CD4-positive, alpha-beta memory T cell (primary cell): ENCODE measurements at places on chromosomes 3 and 15.

DNA sequence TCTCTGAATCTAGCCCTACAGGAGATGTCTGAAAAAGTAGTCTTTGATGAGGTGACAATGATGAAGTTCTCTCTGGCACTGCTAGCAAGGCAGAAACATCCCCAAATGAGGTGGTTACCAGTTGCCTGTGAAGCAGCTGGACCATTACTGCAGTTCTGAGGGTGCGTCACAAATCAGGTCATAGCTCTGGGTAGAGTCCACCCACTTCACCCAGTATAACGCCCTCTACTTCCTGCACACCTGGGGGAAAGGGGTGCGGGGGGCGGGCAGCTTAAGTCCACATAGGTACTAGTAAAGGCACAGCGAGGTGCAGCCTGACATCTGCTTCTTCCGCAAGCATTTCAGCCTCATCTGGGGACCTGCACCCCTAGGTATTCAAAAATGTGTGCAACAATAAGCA is 13.4 kb upstream of the SATB1 start:
- peaks cover 89% of the 10 kb centered on the region for H3K4me1 ChIP-seq
- peak overlapping the region; percentile 39 for H3K4me3 ChIP-seq
- no peaks in the 10 kb centered on the region for H3K27me3 ChIP-seq

DNA sequence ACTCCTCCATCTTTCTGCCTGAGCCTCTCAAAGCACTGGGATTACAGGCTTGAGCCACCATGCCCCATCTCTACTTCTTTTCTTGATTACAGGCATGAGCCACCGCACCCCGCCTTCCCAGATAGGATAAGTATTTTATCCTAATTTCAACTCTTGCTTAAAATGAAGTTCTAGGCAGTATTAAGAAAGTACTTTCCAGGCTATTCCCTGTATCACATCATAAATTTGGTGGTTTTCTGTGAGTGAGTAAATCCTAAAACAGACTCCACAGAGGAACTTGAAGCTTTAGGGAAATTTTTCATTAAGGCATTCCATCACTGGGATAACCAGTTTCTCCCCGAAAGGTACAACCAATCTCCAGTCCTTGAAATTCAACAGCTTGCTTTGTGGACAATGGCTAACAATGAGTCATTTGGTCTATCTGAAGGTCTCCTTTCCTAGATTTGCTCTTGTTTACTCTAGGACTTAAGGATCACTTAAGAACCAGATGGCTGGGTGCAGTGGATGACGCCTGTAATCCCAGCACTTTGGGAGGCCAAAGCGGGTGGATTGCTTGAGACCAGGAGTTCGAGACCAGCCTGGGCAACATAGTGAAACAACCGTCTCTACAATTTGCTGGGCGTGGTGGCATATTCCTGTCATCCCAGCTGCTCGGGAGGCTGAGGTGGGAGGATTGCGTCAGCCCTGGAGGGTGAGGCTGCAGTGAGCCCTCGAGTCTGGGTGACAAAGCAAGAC is 49.7 kb upstream of the SKIL start:
- no peak for DNase-seq
- no peaks in the 10 kb centered on the region for H3K27me3 ChIP-seq
- H3K4me1 ChIP-seq = no peaks in the 10 kb centered on the region
- no peaks in the 10 kb centered on the region for H3K36me3 ChIP-seq
- no peak overlapping the region for H3K27ac ChIP-seq

- H3K27ac ChIP-seq = no peak overlapping the region
- DNase-seq = no peak
- no peaks in the 10 kb centered on the region for H3K4me1 ChIP-seq
These were observed 16.4 kb downstream of the CHST13 start for GRCh38 chr3:126540342-126540849.

GRCh38 chr3:195270817-195271409 is at the start of gene XXYLT1:
Gene XXYLT1, minus strand, starts transcription at chr3:195271159. Its CDS starts 101 bp downstream, at chr3:195271058.
- H3K4me1 ChIP-seq = peaks cover 25% of the 10 kb centered on the region
- DNase-seq = peak; percentile 89
- peak within 1 kb of the TSS; percentile 82 for H3K4me3 ChIP-seq

GRCh38 chr3:115092220-115092791 is 54.8 kb downstream of the ZBTB20 start:
- H3K27me3 ChIP-seq = no peaks in the 10 kb centered on the region
- H3K4me3 ChIP-seq = no peak overlapping the region
- no peak overlapping the region for H3K27ac ChIP-seq
- DNase-seq = peak; percentile 56
- H3K36me3 ChIP-seq = no peaks in the 10 kb centered on the region

- no peak for DNase-seq
- no peak overlapping the region for H3K27ac ChIP-seq
- no peaks in the 10 kb centered on the region for H3K36me3 ChIP-seq
- no peaks in the 10 kb centered on the region for H3K27me3 ChIP-seq
These were observed 166.0 kb upstream of the EIF1B start for GRCh38 chr3:40143283-40144090.

- no peaks in the 10 kb centered on the region for H3K36me3 ChIP-seq
- no peak overlapping the region for H3K27ac ChIP-seq
- no peak overlapping the region for H3K4me3 ChIP-seq
- H3K4me1 ChIP-seq = no peaks in the 10 kb centered on the region
- DNase-seq = no peak
These were observed 349.6 kb upstream of the KCNMB2 start for GRCh38 chr3:178186666-178187065.

- no peak overlapping the region for H3K4me3 ChIP-seq
- H3K4me1 ChIP-seq = peaks cover 33% of the 10 kb centered on the region
- no peak overlapping the region for H3K27ac ChIP-seq
- DNase-seq = no peak
These were observed 14.7 kb downstream of the VIPR1 start for GRCh38 chr3:42517117-42517516.

GRCh38 chr3:154119951-154120350 is 1.2 kb upstream of the ARHGEF26 start:
- DNase-seq = no peak
- H3K27ac ChIP-seq = no peak overlapping the region
- no peak overlapping the region for H3K4me3 ChIP-seq
- H3K27me3 ChIP-seq = peaks cover 10% of the 10 kb centered on the region

DNA sequence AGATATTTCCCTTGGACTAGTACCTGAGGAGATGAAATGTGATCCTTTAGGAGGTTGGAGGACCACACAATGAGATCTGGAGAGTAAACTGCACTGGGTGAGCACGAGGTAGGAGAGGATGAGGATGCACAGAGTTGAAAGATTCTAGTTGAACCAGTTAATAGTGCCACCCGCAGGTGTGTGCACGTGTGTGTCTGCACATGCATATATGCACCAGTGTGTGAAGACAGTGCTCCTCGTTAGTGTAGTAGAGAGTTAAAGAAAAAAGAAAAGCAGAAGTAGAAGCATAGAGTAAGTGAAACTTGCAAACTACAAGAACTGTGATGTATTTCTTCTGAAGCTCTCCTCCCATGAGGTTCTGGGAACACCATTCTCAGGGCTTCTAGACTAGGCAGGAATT is 8.4 kb downstream of the MED12L start:
- no peak overlapping the region for H3K27ac ChIP-seq
- H3K27me3 ChIP-seq = no peaks in the 10 kb centered on the region
- no peaks in the 10 kb centered on the region for H3K4me1 ChIP-seq

GRCh38 chr3:127182848-127183714 is 9.8 kb upstream of the PRR23E start:
- H3K27me3 ChIP-seq = no peaks in the 10 kb centered on the region
- H3K4me1 ChIP-seq = no peaks in the 10 kb centered on the region
- DNase-seq = no peak
- H3K36me3 ChIP-seq = no peaks in the 10 kb centered on the region

- H3K27ac ChIP-seq = peak overlapping the region; percentile 60
- peak; percentile 35 for DNase-seq
- H3K27me3 ChIP-seq = no peaks in the 10 kb centered on the region
These were observed 639 bp downstream of the MKRN3 start for GRCh38 chr15:23566071-23566554.

GRCh38 chr3:31960793-31961431 is 20.1 kb downstream of the OSBPL10 start:
- H3K36me3 ChIP-seq = no peaks in the 10 kb centered on the region
- no peak overlapping the region for H3K27ac ChIP-seq
- no peaks in the 10 kb centered on the region for H3K27me3 ChIP-seq
- no peak for DNase-seq

DNA sequence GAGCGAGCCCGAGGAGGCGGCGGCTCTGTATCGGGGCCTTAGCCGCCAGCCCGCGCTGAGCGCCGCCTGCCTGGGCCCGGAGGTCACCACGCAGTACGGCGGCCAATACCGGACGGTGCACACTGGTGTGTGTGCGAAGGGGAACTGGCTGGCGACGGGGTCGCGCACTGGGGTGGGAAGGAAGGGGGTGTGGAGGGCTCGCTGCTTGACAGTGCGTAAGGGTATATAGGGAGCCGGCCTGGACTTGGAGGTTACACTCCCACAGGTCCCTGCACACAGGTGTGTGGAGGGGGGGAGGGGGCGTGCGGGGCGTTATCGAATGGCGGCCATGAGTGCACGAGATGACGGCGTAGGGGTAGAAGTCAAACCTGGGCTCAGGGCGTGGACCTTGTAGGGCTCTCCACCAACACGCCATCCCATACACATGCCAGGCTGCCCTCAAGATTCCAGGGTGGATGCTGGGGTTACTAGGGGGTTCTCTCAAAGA is 389 bp downstream of the APEH start:
- peak overlapping the region; percentile 48 for H3K4me3 ChIP-seq
- H3K27ac ChIP-seq = peak overlapping the region; percentile 77

DNA sequence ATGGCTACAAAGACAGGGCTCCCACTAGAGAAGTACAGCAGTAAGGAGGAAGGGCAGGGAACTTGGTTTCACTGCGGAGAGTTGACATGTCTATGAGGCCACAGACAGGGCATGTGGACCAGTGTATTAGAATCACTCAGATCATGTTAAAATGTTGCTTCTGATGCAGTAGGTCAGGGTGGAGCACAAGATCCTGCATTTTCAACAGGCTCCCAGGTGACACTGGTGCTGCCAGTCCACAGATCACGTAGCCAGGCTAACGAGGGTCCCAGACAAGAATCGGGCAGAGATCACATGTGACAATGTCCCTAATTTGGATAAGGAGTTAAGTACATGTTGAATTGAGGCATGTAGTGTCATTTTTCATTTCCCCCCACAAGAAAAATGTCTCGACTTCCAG is 73.6 kb downstream of the SPSB4 start:
- no peak for DNase-seq
- no peak overlapping the region for H3K4me3 ChIP-seq
- no peaks in the 10 kb centered on the region for H3K27me3 ChIP-seq
- no peak overlapping the region for H3K27ac ChIP-seq
- H3K4me1 ChIP-seq = no peaks in the 10 kb centered on the region

- DNase-seq = no peak
- H3K4me3 ChIP-seq = no peak within 1 kb of the TSS
- H3K36me3 ChIP-seq = no peaks in the 10 kb centered on the region
- no peak within 1 kb of the TSS for H3K27ac ChIP-seq
- H3K4me1 ChIP-seq = no peaks in the 10 kb centered on the region
- H3K27me3 ChIP-seq = no peaks in the 10 kb centered on the region
These were observed at the start of gene CLRN1 for GRCh38 chr3:150972366-150973071. Gene CLRN1, minus strand, starts transcription at chr3:150972727. Its CDS starts 19 bp downstream, at chr3:150972708.

GRCh38 chr3:55963601-55964000 is 476.5 kb upstream of the WNT5A start:
- no peak overlapping the region for H3K27ac ChIP-seq
- no peak for DNase-seq
- H3K4me1 ChIP-seq = no peaks in the 10 kb centered on the region
- H3K4me3 ChIP-seq = no peak overlapping the region
- H3K36me3 ChIP-seq = no peaks in the 10 kb centered on the region

GRCh38 chr3:47004369-47005211 is 25.1 kb downstream of the NBEAL2 start:
- peaks cover 86% of the 10 kb centered on the region for H3K36me3 ChIP-seq
- no peak overlapping the region for H3K4me3 ChIP-seq
- no peaks in the 10 kb centered on the region for H3K27me3 ChIP-seq
- no peaks in the 10 kb centered on the region for H3K4me1 ChIP-seq
- H3K27ac ChIP-seq = no peak overlapping the region

DNA sequence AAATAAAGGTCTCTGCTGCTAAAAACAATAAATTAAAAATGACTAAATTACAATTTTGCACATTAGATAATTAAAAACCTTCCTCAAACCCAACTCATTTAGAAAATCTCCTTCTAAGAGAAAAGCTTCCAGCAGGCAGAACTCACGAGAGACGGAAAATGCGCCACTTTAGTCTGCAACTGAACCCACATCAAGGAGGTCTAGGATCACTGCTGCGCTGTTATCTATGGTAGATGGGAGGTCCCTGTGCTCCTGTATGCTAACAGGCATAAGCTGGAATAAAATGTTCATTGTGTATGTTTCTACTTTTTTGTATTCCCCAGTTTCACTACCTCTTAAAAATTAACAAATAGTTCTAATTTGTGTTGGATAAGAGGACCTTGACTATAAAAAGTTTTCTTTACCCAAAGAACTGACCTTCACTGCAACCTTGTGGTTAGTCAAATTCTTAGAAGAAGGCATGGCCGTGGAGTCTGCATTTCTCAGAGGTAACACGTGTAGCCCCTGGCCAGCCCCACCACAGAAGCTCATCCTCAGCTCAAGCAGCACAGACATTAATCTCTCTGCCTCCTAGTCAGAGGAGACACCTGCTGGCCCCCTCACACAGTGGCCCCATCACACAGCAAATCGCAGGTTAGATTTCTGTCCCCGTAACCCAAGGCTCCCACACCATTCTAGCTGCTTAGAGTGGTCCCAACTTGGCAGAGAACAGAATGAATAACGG is 22.3 kb downstream of the STIMATE start:
- H3K4me1 ChIP-seq = peaks cover 21% of the 10 kb centered on the region
- H3K27ac ChIP-seq = no peak overlapping the region
- peaks cover 7% of the 10 kb centered on the region for H3K36me3 ChIP-seq

- DNase-seq = no peak
- H3K4me3 ChIP-seq = no peak overlapping the region
- H3K27me3 ChIP-seq = no peaks in the 10 kb centered on the region
- no peaks in the 10 kb centered on the region for H3K4me1 ChIP-seq
These were observed 211.1 kb upstream of the ADAMTS9 start for GRCh38 chr3:64898941-64899340.

GRCh38 chr3:23116081-23116837 is 86.9 kb upstream of the UBE2E2 start:
- no peaks in the 10 kb centered on the region for H3K27me3 ChIP-seq
- H3K27ac ChIP-seq = no peak overlapping the region
- H3K36me3 ChIP-seq = no peaks in the 10 kb centered on the region
- H3K4me1 ChIP-seq = no peaks in the 10 kb centered on the region

DNA sequence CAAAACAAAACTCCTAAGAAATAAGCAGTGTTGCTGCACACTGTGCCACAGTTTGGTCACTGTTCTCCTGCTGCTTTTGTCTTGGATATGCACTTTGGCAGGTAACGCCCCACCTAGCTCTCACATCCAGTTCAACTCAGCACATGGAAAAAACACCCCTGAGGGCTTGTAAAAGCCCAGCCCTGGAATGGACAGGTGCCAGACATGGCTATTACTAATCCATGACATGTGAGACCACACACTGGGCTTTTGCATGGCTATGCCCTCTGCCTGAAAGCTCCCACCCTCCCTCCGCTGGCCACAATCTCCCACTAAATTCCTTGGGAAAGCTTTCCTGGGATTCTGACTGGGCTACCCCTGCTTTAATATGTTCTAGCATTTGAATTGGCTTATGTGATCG is 24.7 kb upstream of the ZBED2 start:
- H3K27ac ChIP-seq = no peak overlapping the region
- H3K36me3 ChIP-seq = peaks cover 4% of the 10 kb centered on the region
- no peak overlapping the region for H3K4me3 ChIP-seq
- H3K4me1 ChIP-seq = peaks cover 34% of the 10 kb centered on the region
- no peak for DNase-seq

GRCh38 chr3:111906656-111907055 is 47.6 kb downstream of the PHLDB2 start:
- no peaks in the 10 kb centered on the region for H3K4me1 ChIP-seq
- H3K4me3 ChIP-seq = no peak overlapping the region
- H3K27me3 ChIP-seq = no peaks in the 10 kb centered on the region
- no peak for DNase-seq
- H3K27ac ChIP-seq = no peak overlapping the region
